SK-N-SH treated with all-trans-retinoic acid at 6 μM for 48 hours (cell line): ENCODE measurements at places on chromosomes 12 and 14.

- no peak for ATAC-seq
Measured at GRCh38 chr14:88208858-88209257, 114.2 kb downstream of the KCNK10 start.

DNA sequence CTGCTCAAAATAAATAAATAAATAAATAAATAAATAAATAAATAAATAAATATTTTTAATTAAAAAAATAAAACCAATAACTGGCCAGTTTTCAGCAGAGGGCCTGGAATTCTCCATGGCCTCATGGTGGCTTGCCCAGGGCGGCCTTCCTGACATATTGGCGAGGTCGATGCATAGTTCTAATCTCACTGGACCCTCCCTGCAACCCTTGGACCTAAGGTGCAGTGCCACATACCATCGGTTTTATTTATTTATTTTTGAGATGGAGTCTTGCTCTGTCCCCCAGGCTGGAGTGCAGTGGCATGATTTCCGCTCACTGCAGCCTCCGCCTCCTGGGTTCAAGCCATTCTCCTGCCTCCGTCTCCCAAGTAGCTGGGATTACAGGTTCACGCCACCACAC, 3.9 kb upstream of the VSIG10 start:
- ATAC-seq: no peak

DNA sequence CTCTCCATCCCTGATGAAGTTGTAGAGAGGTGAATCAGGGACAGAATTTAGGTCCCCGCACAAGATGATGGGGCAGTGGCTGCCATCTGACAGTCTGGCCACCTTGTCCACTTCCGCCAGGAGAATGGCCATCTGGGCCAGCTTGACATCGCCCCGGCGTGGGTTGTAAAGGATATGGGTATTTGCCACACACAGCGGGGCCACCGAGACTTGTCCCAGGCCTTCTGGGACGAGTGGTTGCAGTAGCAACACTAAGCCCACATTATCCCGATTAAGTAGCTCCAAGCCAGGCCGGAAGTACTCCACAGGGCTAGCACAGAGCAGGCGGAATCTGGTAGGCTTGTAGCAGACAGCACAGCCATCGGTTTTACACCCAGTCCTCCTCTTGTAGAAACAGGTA, 6.2 kb downstream of the ANGEL1 start:
- ATAC-seq: no peak

DNA sequence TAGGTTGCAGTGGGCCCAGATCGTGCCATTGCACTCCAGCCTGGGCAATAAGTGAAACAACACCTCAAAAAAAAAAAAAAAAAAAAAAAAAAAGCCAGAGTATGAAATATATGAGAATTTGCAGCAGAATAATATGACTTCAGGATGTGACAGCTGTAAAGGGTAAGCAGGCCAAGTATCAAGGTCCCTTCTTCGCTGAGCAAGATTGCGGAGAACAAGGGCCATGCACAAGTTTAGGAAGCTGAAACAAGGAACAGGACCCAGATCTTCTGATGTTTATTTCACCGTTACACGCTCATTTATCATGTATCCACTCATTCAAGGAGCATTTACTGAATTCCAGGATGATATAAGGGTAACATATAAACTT, 659 bp upstream of the FOXJ2 start:
- ATAC-seq: no peak

GRCh38 chr14:50001999-50002925, 109.4 kb downstream of the ARF6 start:
- ATAC-seq: no peak

DNA sequence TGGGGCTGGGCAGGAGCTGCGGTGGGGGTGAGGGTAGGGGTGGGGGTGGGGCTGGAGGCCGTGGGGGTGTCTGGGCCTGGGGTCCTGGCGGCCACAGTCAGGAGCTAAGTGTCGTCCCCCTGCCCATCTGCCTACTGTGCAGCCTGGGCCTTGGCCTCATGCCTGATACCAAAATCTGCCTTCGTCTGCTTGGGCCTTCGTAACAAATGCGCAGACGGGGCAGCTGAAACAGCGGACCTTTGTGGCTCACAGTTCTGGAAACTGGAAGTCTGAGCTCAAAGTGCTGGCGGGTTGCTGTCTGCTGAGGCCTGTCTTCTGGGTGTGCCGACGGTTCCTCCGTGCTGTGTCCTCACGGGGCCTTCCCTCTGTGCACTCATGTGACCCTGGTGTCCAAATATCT, 61.7 kb downstream of the KIF26A start:
- no peak for ATAC-seq

DNA sequence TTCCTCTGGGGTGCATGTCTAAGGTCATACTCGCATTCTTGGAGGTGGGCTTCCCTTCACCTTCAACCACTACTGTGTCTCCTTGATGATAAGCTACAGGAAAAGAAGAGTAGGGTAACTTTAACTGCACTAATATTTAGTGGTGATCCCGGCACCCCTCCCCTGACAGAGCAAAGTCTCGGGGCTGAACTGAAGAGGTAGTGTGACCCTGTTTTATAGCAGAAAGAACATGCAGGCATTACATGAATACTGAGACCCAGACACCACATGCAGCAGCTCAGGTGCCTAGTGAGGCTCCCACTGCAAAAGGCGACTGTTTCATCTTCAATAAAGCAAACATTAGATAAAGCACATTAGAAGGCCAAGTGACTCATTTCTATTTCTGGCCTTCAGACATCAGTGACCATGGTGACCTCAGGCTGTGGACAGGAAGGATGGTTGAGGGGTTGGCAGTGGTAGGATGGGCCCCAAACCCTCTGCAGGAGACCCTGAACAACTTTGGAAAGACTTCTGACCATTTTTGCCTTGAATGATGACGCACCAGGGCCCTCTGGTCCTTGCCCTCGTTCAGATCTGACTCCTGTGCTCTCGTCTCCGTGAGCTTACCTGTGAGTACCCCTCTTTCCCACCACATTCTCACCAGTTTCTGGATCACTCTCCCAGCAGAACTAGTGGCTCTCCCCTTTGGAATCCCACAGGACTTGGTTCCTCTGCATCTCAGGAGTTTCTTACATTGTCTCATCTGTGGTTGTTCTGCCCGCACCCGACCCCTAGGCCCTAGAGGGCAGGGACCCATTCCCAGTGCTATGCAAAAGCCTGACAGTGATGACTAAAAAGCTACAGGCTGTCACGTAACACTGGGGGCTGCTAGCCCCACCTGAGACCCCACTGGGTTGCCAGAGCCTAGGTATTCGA, 23.8 kb upstream of the JPH4 start:
- ATAC-seq: no peak

DNA sequence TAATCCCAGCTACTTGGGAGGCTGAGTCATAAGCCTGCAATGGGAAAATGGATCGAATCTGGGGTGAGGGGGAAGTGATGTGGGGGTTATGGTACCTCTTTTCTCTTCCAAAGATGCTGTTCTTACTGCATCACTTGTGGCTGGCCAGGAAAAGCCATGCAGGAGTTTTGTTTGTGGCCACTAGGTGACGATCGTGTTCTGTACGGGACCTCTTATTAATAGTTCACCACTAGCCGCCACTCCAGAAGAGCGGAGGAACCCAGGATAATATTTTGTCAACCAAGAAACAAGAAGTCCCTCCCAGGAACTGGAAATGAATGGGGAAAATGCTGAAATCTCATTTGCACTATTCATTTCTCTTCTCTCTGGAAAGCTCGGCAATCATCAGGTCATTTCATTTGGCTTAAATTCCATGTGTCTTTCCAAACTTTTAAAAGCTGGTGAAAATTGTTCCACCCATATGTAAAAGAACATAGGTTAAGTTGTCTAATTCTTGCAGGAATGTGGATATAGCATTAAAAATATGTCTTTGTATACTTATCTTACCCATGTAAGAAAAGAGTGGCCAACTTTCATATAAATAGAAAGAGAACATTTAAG, 8.9 kb downstream of the GPR65 start:
- ATAC-seq: peak; percentile 100

- no peak for ATAC-seq
Measured at GRCh38 chr14:97299661-97300060, 502.5 kb downstream of the VRK1 start.

DNA sequence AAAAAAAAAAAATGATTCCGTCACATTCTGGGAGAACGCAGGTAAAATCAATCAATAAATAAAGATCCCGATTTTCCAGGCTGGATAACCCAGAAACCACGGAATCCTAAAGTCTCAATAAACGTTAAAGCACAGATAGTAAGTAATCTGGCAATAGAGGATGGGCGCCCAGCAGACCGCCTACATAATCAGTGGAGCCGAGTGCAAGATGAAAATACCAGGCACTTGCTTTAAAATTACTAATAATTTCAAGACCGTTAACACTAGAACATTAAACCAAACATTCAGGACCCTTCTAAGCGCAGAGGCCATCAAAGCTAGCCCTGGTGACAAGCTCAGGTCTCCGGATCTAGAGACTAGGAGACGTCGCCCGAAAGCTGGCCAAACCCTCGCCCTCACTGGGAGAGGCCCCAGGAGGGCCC, 1.2 kb upstream of the DCAF11 start:
- ATAC-seq: peak; percentile 5
